ENCODE measurements at places on chromosomes 16 and 17.
A peak's percentile ranks its signal among the peaks of the same experiment; 100 is the strongest.

DNA sequence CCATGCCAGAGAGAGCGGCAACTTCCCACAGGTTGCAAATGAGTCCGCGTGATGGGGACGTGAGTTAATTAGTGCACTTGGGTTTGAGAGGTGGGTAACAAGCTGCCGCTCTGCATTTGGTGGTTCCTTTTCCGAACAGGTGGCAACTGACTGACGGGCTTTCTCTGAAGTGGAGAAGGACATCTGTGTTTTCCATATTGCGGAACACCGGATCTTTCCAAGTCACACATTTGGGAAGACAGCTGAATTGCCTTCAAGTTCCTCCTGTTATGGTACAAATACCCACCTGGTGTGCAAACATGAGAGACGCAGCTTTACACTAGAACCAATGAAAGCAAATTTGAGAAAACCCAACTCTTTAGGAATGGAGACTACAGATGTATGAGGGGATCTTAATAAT lies 451.3 kb upstream of the ZFHX3 start:
- DNase-seq, result no peak

DNA sequence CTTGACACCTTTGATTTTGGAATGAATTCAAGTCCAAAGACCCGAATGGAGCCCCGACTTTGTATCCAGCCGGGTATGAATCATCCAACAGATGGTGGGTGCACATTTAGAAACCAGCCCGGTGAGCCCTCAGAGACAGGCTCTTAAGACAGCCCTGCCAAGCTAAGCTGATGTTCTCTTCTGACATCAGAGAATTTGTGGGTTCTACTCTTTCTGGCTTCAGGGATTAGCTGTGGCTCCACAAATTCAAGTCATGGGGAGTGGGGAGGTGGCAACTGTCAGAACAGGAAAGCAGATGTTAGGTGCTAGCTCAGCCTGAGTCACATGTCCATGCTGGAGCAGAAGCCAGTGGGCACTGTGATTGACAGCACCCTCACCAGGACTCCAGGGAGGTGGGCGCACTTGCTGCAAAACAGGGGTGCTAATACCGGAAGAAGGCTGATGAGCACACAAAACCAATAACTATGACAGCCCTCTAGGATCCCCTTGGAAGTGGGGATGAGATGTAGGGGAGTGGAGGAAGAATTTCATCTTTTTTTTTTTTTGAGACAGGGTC lies 31.4 kb upstream of the XYLT2 start:
- DNase-seq, result no peak

- no peak for DNase-seq
Measured at GRCh38 chr17:76046064-76046463, 19.0 kb upstream of the EVPL start.

DNA sequence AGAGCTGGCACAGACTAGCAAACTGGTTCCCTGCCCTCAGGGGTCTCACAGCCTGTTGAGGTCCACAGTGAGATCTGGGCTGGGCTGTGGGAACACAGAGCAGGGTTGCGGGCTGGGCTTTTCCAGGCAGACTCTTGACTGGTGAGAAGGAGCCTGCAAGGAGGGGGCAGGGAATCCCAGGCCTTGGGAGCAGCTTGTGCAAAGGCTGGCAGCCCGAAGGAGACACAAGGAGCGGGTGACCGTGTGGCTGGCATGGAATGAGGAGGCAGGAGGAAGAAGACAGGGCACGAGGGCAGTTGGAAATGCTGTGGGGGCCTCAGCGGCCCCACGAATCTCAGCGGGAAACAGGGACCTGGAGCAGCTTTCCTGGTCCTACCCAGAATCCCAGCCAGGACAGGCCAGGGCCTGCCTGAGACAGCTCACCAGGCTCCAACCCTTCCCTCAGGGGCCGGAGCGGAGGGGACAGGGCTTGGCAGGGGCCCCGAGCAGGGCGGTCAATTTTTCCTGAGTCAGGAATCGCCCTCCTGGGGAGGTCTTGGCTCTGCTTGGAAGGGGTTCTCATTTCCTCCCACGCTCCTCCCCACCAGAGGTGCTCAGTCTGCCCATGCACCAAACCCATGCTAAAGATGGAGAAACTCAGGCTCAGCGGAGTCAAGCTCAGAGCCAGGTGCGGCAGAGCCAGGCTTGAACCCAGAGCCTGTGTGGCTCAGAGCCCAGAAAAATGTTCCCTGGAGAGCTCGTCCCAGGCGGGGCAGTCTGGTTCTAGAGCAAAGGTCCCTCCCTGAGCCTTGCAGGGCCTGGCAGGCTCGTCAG lies 9.2 kb upstream of the SNN start:
- DNase-seq, result no peak

- DNase-seq, result no peak
Measured at GRCh38 chr17:19386974-19387920, at the start of gene MFAP4. Gene MFAP4 (minus strand): TSS chr17:19387190. CDS start chr17:19387155, 35 bp downstream.

GRCh38 chr16:27972500-27972899 lies 91.0 kb downstream of the GSG1L start:
- peak; percentile 26 for DNase-seq

GRCh38 chr17:60640503-60640902 lies 37.1 kb upstream of the BCAS3 start:
- no peak for DNase-seq

- no peak for DNase-seq
Measured at GRCh38 chr16:68247400-68247799, 2.2 kb downstream of the PLA2G15 start.

DNA sequence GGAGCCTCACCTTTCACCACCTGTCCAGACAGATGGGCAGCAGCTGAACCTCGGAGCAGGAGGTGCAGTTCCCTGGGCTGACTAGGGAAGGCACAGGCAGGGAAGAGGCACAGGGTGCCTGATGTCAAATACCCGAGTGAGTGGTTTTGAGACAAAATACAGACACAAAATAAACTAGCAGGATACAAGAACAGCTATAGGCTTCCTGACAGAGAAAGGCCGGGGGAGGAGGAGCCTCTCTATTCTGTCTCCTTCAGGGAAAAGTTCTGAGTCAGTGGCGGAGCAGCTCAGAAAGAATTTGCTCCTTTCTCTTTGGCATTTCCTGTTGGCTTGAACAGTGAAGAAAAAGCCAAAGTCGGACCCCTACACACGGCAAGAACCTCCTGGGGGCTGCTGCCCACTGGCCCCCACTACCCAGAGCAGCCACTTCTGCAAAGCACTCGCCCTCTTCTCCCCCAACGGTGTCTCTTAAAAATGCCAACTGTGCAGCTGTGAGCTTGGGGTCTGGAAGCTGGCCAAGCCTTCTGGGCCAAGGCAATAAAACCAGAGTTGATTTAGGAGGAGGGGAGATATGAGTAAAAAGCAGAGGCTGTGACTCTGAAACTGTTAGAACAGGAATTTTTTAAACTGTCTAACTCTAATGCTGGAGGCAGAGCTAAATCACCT lies 14.4 kb upstream of the FAAP100 start:
- DNase-seq, result no peak

DNA sequence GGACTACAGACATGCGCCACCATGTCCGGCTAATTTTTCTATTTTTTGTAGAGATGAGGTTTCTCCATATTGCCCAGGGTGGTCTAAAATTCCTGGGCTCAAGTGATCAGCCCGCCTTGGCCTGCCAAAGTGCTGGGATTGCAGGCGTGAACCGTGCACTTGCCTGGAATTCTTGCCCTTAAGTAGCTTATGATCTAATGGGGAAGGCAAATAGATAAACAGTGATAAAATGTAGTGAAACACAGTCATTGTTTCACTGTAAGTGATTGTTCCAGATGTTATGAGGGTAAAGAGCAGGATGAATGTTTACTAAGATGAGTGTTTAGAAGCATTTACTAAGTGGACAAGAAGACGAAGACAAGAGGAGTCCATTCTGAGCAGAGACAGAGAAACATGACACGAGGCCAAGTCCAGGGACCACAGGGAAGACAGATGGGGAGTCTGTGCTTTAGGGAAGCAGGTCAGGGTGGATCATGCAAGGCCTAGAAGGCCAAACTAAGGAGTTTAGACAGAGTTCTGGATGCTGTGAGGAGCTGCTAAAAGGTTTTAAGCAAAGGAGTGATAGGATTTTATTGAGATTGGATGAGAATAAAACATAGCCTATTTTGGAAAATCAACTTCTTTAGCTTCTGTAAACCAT lies 36.9 kb downstream of the YPEL2 start:
- DNase-seq, result no peak

DNA sequence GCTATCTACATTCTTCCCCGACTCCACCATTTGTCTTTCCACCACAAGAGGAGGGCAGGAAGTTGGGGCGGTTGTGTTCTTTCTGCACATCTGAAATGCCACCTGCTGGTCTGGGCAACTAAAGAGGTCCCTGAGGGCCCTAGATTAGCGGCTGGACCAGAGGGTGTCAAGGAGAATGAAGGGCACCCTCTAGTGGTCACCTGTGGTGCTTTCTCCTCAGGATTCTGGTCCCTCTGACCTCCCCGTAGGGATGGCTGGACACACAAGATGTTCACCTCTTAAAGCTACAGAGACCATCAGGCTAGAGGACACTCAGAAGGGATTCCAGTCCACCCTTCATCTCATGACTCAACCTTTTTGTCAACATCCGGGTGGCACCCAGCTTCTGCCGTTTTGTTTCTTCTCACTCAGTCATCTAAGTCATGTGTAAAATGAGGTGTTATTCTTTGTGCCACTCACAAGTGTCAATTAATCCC lies 2.9 kb upstream of the SCIMP start:
- peak; percentile 45 for DNase-seq

DNA sequence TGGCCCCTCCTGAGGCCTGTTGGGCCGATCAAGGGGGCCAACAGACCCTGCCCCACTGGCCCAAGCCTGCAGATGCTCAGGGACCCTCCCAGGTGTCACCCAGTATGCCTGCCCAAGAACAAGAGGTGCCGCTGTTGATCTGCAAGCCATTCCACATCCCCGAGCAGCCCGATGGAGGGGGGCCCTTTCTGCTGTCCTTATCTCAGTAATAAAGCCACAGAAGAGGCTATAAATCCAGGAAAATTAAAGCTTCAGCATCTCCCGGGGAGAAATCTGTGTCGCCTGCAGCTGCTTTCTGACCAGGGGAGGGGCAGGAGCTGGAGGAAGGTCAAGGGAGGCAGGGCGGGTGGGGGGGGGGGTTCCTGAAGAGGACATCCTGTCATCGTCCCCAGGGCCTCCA lies 11.7 kb upstream of the CACNA1H start:
- no peak for DNase-seq

DNA sequence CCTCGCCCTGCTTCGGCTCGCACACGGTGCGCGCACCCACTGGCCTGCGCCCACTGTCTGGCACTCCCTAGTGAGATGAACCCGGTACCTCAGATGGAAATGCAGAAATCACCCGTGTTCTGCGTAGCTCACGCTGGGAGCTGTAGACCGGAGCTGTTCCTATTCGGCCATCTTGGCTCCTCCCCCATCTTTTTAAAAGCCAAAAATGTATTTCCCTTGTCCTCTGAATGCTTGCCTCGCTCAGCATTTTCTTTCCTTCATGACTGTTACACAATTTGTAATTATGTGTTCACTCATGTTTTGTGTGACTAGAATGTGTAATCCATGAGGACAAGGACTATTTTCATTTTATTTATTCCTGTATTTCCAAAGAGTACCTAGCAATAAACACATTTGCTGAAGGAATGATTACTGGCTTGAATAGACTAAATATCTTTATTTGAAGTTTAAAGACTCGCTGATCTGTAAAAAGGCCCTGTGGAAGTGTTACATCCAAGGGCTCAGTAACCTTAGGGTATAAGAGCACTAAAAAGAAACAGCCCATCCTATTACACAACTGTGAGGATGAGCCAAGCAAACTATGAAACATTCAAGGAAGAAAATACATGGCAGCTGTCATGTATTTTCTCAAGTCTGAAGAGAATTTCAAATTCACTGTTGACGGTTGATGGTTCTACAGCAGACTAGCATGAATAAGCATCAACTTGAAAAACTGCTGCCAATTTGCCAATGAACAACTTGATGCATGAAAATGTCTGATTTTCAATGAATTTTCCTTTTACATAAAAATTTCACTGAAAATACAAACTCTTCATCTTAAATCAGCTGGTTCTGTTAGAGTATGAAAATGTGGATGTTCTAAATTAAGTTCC lies 192.6 kb downstream of the MYO1D start:
- DNase-seq, result no peak

- no peak for DNase-seq
Measured at GRCh38 chr17:31256936-31257335, 40.1 kb downstream of the OMG start.

DNA sequence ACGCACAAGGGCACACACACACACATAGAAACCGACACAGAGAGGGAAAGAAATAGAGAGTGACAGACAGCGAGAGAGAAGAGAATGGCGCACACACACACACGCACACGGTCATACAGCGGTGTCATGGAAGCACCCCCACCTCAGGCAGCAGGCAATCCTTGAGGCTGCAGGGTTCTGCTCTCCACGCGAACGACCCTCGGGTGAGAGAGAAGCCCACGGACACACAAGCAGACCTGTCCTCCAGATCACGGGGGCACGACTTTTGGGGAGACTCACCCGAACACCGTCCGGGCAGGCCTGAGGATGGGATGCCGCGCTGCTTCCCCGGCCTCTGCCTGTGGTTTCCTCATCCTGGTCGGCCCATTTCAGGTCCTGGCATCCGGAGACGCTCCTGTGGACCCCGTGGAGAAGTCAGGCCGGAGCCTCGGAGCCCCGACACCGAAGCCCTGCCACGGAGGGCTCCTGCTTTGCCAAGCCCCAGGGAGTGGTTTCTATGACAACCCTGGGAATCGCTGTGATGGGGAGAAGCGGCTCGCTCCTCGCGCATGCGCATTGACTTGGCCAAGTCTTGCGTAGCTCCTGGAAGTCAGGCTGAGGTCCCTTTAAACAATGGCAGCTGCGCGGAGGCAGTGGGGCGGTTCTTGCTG lies 118.2 kb upstream of the KCNJ18 start:
- DNase-seq, result no peak

GRCh38 chr17:32542186-32542585 lies 55.4 kb downstream of the CDK5R1 start:
- no peak for DNase-seq

GRCh38 chr17:83119987-83120864 lies 40.8 kb downstream of the METRNL start:
- no peak for DNase-seq

Measured in stimulated activated CD4-positive, alpha-beta T cell treated with anti-CD3 and anti-CD28 coated beads, Interleukin-2, amount 100 ng/mL, for 48 hours (primary cell).